Naive thymus-derived CD8-positive, alpha-beta T cell (primary cell): ENCODE measurements at places on chromosomes 2 and 18. TPM values are rescaled to one million over a fixed set of nuclear protein-coding genes. Genes with fewer than 3 reads are reported as not detected.

Gene IL18R1
- 0.39 TPM for total RNA-seq

Gene G6PC2
- not detected for total RNA-seq

Gene AFG3L2
- 37.7 TPM for total RNA-seq

Gene CCDC74B
- total RNA-seq = 0.49 TPM

- DNase-seq = no peak
Measured at GRCh38 chr2:194380011-194380410, 1277.0 kb upstream of the SLC39A10 start.

DNA sequence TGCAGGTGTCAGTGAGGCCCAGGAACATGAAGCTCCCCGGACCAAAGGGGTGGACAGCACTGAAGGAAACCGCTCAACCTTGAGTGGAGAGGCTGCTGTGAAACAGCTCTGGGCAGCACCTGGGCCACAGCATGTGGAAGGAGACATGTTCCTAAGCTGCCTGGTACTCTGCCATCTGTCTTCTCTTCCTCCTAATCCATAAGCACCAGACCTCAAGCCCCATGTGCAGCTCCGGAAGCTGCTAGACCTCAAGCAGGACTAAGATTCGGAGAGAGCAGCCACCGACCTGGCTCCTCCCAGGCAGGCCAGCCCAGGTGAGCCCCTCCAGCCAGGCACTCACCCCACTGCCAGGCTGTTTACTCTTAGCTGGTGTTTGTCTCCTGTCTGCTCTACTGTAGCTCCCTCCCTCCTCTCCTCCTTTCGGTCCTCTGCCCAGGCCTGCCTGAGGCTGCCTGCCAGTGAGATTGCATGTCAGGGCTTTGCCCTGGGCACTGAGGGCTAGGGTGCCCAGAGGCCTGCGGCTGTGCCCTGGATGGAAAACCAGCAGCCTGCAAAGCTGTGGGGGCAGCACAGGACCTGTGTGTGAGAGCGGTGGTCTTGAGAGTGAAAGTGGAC lies 53.7 kb downstream of the BCL11A start:
- DNase-seq = no peak

DNA sequence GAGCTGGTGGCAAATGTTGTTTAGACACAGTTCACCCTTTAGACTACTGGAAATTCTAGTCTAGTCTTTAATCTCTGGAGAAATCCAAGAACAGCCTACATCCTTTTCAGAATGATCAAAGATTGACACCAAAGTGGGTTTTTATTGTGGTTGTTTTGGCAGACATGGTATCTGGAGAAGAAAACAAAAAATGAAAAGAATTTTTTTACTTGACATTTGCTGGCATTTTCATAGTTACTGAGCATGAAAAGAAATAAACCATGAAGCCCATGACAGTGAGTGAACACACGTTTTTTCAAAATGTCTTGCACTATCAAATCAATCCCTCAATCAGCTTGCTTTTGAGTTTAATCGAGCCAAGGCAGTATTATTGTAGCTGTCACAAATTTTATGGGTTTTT lies 125.3 kb downstream of the CCBE1 start:
- DNase-seq = no peak

DNA sequence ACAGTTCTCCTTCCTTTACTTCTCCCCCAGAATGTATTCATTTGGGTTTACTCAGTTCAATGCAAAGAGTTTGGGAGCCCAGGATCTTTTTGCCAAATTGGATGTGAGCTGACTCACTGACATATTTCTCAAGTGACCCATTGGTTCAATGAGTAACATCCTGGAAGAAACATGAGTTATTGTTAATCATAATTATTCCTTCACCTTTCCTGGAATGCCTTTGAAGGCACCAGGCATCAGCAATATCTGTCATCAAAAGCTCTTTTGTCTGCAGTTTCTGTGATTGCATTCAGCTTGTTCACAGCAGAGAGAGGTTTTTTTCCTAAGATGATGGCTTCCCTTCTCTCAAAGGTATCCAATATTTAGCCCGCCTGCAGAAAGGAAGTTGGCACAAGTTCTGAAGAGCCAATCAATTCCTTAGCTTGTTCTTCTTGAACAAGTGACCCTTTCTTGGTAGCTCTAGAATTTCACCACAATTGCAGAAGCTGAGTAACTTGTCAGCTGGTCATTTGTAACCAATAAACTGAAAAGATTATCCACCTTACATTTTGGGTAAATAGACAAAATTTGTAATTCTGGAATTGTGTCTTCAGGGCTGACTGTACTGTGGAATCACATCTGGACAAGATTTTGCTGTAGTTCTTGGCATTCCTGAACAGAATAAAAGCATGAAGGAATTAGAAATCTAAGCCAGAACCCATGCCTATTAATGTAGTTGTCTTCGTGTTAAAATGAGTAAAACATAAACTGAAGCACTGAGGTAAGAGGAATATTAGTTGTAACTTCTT lies 72.2 kb upstream of the TMEM17 start:
- DNase-seq = no peak

DNA sequence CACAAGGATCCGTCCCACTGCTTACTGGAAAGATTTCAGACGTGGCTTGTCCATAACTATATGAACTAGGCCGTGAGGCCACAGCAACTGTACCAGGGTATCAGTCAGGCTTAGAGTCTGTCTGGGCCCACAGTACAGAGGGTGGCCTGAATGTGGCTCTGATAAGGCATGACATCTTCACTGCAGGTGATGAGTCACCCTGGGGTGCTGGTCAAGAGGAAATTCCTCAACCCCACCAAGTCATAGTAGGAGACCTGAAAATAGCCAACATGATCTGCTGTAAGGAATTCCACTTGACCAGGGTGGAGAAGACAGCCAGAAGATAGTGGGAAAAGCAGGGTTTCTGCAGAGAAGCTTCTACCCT lies 107.7 kb downstream of the INHBB start:
- DNase-seq = no peak

- no peak for DNase-seq
Measured at GRCh38 chr2:45373534-45373933, 237.5 kb downstream of the SRBD1 start.

DNA sequence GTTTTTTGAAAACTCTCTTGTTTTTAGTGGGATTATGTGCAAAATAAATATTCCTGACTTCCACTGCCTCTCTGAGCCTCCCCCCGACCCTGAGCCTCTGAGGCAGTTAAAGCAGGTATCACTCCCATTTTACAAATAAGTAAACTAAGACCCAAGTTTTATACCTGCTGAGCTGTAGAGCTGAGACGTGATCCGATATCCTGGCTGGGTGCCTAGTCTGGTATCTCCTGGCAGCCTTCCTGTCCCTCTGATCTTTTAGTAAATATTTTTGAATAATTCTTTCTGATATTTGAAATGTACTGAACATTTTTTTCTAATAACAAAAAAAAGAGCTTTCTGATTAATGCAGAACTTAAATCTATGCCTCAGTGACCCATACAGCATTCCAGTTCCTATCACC lies 108.3 kb upstream of the NOSTRIN start:
- DNase-seq = no peak

GRCh38 chr2:98478907-98479306 lies 34.2 kb downstream of the INPP4A start:
- DNase-seq = peak; percentile 30
